ENCODE measurements at places on chromosomes 12 and 14. TPM values are rescaled to one million over a fixed set of nuclear protein-coding genes. Genes with fewer than 3 reads are reported as not detected.
A peak's percentile ranks its signal among the peaks of the same experiment; 100 is the strongest.

Gene TAS2R50
- total RNA-seq = 1.2 TPM

Gene EXOC3L4
- total RNA-seq = not detected

Gene DDX47
- 84.6 TPM for total RNA-seq

DNA sequence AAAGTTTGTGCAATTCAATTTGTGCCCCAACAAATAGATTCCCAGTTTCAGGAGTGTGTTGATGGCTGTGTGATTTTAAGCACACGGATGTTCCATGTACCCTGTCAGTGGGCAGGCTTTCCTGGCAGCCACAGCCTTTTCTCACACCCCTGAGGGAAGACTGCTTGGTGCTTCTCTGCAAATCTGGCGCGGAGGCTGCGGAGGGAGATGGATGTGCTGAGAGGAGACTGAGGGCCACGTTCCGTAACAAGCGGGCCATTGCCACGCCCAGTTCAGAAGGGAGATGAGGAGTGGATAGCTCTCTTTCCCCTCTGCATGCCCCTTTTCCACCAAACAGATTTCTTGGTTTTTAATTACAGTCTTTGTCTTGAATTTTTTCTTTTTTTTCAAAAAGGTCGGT lies 89.1 kb downstream of the BEGAIN start:
- no peak for DNase-seq
- peaks cover 5% of the 10 kb centered on the region for H3K4me1 ChIP-seq
- no peak overlapping the region for H3K4me3 ChIP-seq
- H3K27me3 ChIP-seq = no peaks in the 10 kb centered on the region
- peaks cover 9% of the 10 kb centered on the region for H3K36me3 ChIP-seq

GRCh38 chr12:44357494-44357893 lies 518.6 kb downstream of the NELL2 start:
- H3K4me3 ChIP-seq = no peak overlapping the region
- no peak for DNase-seq
- H3K27me3 ChIP-seq = no peaks in the 10 kb centered on the region
- H3K4me1 ChIP-seq = no peaks in the 10 kb centered on the region

DNA sequence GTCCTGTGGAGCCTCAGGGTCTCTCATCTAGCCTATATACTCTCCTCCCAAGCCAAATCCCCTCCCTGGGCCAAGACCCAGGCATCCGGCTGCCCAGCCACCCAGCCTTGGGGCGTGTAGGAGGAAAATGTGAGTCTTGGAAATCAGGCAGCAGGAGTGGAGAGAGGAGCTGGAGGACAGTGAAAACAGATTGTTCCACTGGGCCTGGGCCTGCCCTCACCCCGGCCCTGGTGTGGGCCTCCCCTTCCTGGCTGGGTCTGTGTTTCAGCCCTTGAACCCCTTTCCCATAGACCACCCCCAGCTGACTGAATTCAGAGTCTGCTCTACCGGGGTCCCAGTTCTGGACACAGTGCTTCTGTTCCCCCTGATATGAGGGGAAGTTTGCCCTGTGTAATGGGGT lies 6.7 kb downstream of the ITGA5 start:
- H3K4me3 ChIP-seq = peak overlapping the region; percentile 83
- no peaks in the 10 kb centered on the region for H3K27me3 ChIP-seq
- H3K27ac ChIP-seq = peak overlapping the region; percentile 96
- peaks cover 10% of the 10 kb centered on the region for H3K36me3 ChIP-seq
- peaks cover 86% of the 10 kb centered on the region for H3K4me1 ChIP-seq

DNA sequence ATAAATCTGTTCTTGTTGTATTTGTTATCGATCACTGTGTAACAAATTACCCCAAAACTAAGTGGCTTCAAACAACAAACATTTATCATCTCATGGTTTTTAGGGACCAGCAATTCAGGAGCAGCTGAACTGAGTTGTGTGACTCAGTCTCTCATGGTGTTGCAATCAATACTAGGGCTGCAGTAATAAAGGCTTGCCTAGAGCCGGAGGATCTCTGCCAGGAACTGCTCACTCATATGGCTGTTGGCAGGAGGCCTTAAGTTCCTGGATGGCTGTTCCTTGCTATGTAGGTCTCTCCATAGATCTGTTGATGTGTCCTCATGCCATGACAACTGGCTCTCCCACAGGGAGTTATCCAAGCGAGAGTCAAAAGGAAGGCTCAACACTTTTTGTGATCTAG lies 3.8 kb upstream of the PSMC6 start:
- DNase-seq = no peak
- H3K27me3 ChIP-seq = no peaks in the 10 kb centered on the region
- H3K4me1 ChIP-seq = peaks cover 25% of the 10 kb centered on the region
- peaks cover 3% of the 10 kb centered on the region for H3K36me3 ChIP-seq

DNA sequence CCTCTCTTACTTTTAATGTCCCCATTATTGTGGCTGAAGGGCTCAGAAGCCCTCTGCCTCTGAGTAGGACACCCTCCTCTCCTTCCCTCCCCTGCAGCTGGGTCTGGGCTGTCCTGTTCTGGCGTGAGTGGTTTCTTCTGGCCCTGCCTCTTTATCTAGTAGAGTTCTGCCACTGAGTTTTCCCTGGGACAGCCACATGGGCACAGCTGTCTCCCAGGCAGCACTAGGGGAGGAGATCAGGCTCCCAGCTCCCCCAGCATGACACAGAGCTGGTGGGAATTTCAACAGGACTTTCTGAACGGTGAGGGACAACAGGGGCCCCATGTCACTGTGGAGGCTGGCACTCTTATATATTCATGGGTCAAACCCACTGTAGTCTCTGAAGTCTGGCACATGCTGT lies 21.4 kb downstream of the TMEM132C start:
- no peak overlapping the region for H3K27ac ChIP-seq
- no peak for DNase-seq
- H3K27me3 ChIP-seq = peaks cover 6% of the 10 kb centered on the region

- H3K4me3 ChIP-seq = no peak overlapping the region
- H3K27ac ChIP-seq = no peak overlapping the region
- H3K27me3 ChIP-seq = peaks cover 10% of the 10 kb centered on the region
- no peaks in the 10 kb centered on the region for H3K4me1 ChIP-seq
These were observed 49.2 kb downstream of the GPR135 start for GRCh38 chr14:59415836-59416602.

GRCh38 chr14:68386950-68387779 lies 405.7 kb downstream of the ZFP36L1 start:
- no peak for DNase-seq
- H3K4me1 ChIP-seq = peaks cover 26% of the 10 kb centered on the region
- no peak overlapping the region for H3K4me3 ChIP-seq
- no peak overlapping the region for H3K27ac ChIP-seq
- H3K27me3 ChIP-seq = no peaks in the 10 kb centered on the region
